Vagina (tissue), 2 donors: ENCODE measurements at places on chromosomes 13 and 19. TPM values are rescaled to one million over a fixed set of nuclear protein-coding genes. Genes with fewer than 3 reads are reported as not detected.

ZNF846 gene
- 12.8 TPM for total RNA-seq

PSENEN gene
- 28.2 TPM for total RNA-seq

SULT2A1 gene
- total RNA-seq = 1.7 TPM

PNMA8A gene
- 1.5 TPM for total RNA-seq

KLC3 gene
- 20.9 TPM for total RNA-seq

TJP3 gene
- total RNA-seq = 17.7 TPM

PSPC1 gene
- total RNA-seq = 68.0 TPM

- no peak for DNase-seq
Measured at GRCh38 chr13:20337884-20338551, 105.9 kb upstream of the GJB6 start.

DNA sequence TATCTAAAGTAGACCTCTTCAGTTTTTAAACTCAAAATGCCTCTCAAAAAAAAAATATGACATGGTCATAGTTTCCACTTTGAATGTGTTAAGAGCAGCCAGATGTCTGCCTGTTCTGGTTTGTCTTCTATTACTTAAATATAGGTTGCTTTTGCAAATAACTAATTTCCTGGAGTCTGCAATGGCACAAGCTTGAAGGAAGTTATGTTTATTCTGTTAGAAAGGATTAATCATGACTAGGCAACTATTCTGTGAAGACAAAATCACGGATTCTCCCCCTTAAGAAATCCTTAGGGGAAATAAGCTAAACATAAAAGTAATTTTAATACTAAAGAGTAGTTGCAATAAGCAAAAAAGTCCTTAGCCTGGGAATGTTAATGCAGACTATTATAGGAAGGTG, 26.3 kb downstream of the SKA3 start:
- no peak for DNase-seq

DNA sequence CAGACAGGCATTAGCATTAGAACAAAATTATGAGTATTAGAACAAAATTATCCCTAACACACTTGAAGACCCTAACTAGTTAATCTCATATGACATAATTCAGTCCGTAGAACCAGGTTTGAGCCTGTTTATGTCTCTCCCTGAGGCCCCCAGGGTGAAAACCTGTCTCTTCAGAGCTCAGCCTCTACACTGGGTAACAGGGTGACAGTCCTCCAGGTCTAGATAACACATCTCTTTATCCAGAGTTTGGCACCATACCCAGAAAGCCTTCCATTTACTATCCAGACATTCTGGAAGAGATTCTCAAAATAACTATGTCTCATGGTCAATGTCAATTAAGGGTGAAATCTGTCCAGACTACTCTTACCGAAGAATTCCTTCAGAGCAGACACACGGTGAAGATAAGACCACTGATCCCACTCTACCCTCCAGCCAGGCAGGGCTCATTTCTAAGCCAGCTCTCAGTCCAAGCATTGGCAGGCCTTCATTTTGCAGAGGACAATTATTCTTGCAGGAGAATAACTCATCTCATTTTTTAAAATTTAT, 1195.3 kb downstream of the EFNB2 start:
- DNase-seq = no peak

DNA sequence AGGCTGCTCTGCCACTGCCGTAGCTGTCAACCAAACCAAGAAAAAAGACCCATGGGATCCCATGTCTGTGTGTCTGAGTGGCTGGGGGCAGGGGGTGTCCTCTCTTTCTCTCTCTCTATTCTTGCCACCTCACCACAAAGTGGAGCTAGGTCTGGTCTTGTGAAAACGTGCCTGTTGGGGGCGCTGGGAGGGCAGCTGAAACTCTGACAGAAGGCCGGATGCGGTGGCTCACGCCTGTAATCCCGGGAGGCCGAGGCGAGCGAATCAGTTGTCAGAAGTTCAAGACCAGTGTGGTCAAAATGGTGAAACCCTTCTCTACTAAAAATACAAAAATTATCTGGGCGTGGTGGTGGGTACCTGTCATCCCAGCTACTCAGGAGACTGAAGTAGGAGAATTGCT, 29.2 kb downstream of the ZNF146 start:
- DNase-seq = no peak

- DNase-seq = no peak
Measured at GRCh38 chr19:4436231-4436630, 21.4 kb downstream of the UBXN6 start.

- no peak for DNase-seq
Measured at GRCh38 chr19:7685546-7686445, 5.2 kb downstream of the TRAPPC5 start.

GRCh38 chr19:18608102-18608804, 1.7 kb upstream of the CRLF1 start:
- no peak for DNase-seq

DNA sequence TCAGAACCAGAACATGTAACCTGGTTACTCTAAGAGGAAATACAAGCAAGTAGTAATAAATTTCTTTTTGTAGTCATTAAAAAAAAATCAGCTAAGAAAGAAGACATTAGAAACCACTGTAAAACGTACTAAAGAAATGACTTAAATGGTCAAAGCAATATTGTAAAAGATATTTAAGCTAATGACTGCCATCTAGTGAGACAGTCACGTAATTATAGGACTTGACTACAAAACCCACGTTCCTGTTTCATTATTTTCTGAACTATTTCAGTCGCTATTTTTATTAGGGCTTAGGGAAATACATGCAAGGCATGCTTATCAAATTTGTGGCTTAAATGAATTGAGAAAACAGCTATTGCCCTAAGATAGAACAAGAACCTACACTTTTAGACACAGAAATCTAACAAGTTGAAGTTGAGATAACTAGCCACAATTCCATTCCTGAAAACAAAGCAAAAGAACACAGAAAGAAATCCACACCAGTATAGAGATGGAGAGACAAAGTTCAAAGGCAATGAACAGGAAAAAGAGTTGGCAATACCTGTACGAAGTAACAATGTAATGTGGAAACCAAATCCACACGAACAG, 17.9 kb downstream of the ALG5 start:
- no peak for DNase-seq

DNA sequence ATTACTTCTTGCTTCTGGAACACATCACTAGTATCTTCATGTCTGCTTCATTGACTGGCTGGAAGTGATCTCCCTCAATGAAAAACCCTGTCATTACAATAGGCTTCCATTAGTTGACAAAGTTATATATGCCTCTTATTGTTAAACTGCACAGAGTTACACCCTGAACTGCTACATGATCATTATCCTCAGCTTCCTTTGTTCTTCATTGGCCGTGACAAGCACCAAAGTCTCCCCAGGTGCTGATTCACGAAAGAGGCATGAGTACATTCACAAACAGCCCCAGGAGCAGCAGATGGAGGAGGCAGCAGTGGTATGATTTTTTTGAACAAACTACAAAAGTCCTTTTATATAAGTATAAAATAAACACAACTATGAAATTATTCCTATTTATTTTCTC, 51.4 kb downstream of the VWA8 start:
- DNase-seq = no peak

- no peak for DNase-seq
Measured at GRCh38 chr13:60583911-60584753, 187.1 kb downstream of the TDRD3 start.

GRCh38 chr19:28885965-28886364, 327.0 kb downstream of the UQCRFS1 start:
- DNase-seq = no peak

GRCh38 chr13:57552437-57552836, 79.1 kb upstream of the PCDH17 start:
- DNase-seq = no peak

DNA sequence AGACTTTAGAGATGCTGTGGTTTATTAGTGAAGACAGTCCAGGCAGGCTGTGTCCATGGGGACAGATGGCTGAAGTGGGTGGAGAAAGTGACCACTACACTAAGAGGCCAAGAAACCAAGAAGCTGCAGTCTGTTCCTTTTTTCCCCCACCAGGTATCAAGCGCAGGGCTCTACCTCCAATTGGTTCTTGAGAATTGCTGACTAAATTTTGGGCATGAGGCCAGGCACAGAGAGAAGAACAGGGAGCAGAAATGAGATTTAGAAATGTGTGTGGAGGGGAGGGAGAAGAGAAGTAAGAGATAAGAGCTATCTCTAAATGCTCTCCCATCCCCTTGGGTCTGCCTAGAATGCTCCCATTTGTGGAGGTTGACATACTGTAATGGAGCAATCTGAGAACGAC, 12.3 kb upstream of the CYSLTR2 start:
- no peak for DNase-seq

- no peak for DNase-seq
Measured at GRCh38 chr13:102003848-102004570, 397.8 kb downstream of the FGF14 start.
